ENCODE measurements at places on chromosomes 7 and 10.

GRCh38 chr7:100583132-100584053 lies 2.5 kb downstream of the LRCH4 start:
- no peak for DNase-seq

DNA sequence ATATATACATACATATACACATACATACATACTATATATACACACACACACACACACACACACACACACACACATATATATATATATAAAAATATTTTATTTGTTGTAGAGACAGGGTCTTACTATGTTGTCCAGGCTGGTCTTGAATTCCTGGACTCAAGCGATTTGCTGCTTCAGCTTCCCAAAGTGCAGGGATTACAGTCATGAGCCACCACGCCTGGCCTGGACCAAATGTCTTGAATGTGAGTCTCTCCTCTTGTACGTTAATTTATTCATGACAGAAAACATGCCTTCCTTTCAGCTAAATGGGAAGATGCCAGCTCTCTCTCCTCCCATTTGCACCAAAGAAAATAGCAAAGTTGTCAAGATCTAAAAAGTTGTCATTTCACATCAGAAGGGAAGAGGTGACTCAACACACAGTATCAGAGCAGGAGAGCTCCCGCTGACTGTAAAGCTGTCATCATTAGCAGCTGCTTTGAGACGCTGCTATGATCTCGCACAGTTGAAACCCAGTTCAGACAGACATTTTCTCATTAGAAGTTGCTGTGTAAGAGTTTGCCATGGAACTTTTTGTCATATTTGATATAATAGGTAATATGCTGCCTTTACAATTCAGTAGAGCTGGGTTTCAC lies 224.3 kb downstream of the SFMBT2 start:
- DNase-seq, result no peak

DNA sequence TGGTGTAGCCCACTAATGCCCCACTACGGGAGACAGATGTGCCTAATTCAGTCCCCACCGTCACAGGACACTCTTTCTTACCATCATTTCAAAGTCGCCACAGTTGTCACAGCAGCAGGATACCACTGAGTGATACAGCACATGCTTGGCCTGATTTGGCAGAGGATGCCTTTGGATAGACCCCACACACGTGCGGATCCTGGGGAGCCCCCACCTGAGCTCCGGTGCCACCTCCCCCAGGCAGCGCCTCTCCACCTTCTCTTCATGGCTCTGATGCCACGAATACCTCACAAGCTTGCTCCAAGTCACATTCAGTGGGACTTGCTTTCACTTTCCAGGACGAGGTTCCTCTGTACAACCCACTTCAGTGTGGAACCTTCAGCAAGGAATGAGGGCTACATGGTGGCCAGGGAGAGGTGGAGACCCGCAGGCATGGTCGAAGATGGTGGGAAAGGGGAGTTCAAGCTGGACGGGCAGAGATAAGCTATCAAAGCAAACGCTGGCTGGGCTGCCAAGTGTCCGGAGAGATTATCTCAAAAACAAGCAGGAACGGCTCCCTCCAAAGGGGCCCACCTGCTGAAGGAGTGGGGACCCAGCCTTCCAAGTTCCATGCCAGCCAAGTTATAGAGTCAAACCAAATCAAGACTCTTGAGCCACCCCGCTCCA lies 107.4 kb downstream of the ZRANB1 start:
- DNase-seq, result no peak

GRCh38 chr10:57699944-57700343 lies 567.8 kb downstream of the IPMK start:
- no peak for DNase-seq

- DNase-seq, result no peak
Measured at GRCh38 chr10:8956400-8956799, 901.9 kb downstream of the GATA3 start.

- no peak for DNase-seq
Measured at GRCh38 chr10:101069441-101069840, 7.7 kb downstream of the KAZALD1 start.

GRCh38 chr7:36283181-36283580 lies 106.5 kb upstream of the ANLN start:
- DNase-seq, result no peak

GRCh38 chr7:152617056-152617455 lies 58.9 kb downstream of the XRCC2 start:
- DNase-seq, result no peak

GRCh38 chr10:112434988-112435619 lies 11.6 kb downstream of the ZDHHC6 start:
- no peak for DNase-seq

DNA sequence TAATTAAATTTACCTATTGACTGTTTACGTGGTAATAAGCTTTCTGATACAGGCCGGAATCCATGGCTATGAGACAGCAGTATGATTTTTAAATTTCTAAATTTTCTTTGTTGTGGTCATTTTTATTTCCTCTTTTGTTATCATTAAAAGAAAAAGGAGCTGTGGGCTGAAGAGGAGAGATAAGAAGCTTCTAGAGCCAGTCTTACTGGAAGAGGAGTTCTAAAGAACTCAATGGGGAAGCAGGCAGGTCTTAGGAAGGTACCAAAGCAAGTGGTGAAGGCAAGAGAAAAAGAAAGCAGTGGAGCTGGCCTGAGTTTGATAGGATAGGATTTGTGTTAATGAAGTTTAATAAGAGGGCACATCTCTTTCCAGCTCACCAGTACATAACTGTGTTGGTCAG lies 1187.8 kb downstream of the CNTNAP2 start:
- no peak for DNase-seq

GRCh38 chr10:75197066-75197465 lies 13.5 kb upstream of the VDAC2 start:
- no peak for DNase-seq

- DNase-seq, result no peak
Measured at GRCh38 chr10:116465546-116465945, 37.9 kb downstream of the PNLIPRP3 start.

DNA sequence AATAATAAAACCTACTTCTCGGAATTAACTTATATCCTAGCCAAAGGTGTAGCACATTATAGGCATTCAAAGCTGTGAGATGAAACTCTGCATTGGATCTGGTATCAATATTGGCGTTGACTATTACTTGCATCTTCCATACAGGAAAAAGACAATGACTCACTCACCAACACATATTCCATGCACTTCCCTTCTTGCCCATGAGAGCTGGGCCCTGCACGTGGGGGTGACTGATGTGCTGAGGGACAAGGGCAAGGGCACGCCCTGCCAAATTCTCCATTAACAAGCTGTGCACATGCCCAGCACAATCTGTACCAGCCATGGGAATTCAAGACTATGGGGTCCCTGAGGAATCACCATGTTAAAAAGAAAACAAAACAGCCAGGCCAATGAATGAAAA lies 188.1 kb upstream of the PDE1C start:
- DNase-seq, result no peak

DNA sequence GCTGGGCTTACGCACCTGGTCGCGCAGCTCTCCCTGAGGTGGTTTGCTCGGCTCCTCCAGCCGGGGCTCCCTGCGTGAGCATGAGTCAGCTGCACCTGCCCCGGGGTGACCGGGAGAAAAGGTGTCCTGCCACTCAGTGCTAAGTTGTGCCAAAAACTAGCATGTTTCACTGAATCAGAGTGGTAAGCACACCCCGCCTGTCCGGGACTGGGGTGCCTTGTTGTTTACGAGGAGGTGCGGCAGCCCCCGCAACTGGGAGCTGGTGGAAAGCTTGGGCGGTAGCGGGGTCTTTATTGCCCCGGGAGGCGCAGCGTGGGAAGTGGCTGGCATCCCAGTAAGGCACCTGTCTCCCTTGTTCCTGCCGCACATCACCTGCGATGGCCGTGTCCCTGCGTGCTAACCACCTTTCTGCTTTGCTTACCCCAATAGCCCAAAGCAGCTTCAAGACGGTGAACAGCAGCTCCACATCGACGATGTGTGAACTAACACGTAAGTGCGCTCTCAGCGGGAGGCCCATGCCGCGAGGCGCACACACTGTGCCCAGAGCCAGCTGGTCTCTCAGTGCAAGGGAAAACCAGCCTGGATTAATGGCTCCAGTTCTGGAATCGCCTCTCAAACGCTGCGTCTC lies 506.6 kb upstream of the FOXK1 start:
- DNase-seq, result no peak

DNA sequence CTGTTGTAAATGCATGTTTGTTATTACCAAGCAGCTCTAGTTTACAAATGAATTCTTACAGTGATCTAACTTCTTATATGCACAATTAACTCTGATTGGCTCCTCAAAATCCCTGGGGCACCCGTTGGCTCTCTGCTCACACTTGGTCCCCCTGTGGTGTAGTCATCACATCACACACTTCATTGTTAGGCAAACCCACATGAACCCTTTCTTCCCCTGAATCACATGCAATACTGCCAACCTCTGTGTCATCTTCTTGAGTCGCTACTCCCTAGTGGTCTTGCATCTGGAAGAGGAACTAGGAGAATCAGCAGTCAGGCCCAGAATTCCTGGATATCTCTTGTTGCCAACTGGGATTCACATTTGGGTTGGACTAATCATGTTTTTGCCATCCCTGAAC lies 73.1 kb downstream of the CD36 start:
- DNase-seq, result peak; percentile 81

DNA sequence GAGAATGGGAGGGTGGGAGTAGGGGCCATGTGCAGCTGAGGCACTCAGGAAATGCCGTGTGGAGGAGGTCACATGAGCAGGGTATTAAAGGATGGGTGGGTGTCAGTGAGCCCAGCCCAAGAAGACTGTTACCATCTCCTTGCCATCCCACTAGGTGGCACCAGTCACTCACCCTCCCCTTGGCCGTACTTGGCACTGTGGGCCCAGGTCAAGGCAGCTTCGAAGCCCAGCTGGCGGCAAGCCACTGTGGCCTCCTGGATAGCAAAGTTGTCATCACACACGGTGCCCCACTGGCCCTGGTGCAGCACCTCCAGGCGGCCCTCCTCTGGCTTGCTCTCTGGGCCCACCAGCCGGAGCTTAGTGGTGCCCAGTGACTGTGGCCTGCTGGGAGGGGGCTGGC lies 5.4 kb downstream of the LOXL4 start:
- DNase-seq, result peak; percentile 55

DNA sequence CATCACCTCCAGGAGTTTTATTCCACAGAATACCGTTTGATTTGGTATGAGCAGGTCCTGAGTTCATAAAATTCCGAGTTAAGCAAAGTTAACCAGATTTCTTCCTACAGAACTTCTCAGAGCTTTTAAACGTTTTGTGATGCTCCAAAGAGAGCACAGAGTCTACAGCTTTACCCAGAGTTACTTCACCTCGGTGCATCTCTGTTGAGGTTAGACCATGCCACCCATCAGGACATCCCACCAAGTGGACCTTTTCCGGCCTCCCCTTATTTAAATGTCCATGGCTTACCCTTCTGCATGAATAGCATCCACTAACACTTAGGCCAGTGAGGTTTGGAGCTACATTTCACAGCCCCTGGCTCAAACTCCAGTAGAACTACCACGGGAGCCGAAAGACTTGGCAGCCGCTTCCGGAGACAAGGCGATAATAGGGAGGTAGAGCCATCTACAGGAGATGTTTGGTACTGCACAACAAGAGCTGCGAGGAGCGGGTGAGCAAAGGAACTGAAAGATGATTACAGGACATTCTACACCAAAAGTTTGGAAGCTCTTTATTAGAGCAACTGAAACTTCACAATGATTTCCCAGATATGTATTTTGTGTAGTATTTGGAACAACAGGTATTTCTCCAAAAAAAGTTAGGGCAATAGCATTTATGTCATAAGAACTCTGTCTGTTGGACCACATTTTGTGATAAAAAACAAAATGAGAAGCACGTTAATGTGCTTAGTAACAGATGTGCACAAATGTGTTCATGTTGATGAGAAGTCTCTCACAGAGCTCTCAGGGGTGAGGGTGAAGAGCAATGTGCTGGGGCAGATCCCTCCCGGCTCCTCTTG lies 174.7 kb downstream of the HERPUD2 start:
- peak; percentile 56 for DNase-seq

- DNase-seq, result no peak
Measured at GRCh38 chr7:48718731-48719378, 205.5 kb upstream of the CDC14C start.

DNA sequence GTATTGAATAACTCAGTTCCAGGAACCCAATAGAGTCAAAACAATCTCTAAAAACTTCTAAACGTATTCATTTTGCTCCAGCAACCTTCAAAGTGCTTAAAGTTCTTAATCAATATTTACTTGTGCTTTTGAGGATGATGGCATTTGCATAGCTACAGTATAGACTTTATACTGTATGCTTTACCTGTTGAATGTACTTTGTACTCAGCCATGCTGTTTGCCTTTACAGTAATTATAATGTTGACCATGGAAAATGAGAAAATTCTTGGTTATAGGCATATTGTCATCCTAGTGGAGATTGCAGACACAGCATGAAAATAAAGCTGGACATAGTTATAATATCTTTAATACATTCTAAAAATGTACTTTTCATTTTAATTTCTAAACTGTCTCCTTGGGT lies 762.7 kb upstream of the PHF14 start:
- DNase-seq, result no peak

- DNase-seq, result no peak
Measured at GRCh38 chr10:114282526-114282925, 43.5 kb downstream of the VWA2 start.

GRCh38 chr7:79872176-79872575 lies 262.5 kb upstream of the GNAI1 start:
- DNase-seq, result no peak

GRCh38 chr7:712381-713138 lies 13.9 kb upstream of the DNAAF5 start:
- DNase-seq, result no peak

DNA sequence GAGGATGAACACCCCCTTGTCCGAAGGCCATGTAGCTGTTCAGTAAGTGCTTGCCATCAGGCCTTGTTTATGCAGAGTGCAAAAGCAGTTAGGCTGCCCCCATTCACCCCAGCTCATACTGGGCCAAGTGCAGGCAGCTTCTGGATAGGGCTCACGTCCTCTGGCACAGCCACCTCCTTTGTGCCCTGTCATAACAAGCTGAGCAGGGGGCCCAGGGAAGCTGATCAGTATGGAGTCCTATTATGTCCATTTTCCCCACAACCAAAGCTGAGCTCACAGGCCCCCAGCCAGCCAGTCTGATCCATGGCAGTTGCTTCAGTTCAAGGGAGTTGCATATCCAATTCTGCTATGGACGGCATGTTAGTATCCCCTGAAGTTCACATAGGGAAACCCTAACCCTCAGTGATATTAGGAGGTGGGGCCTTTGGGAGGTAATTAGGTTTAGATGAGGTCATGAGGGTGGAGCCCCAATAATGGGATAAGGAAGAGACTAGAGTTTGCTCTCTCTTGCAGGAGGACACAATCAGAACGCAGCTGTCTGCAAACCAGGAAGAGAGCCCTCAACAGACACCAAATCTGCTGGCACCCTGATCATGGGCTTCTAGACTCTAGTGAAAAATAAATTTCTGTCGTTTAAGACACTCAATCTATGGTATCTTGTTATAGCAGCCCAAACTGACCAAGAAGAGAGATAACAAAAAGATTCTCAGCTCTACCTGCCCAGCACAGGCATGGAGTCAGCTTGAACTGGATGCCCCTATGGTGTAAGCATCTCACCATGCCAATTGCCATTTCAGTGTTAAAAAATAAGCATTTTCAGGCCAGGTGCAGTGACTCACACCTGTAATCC lies 155.9 kb downstream of the FGFR2 start:
- DNase-seq, result no peak

All from MG63 (cell line).